ENCODE measurements at places on chromosomes 6 and 20.

- no peak for DNase-seq
Observed at GRCh38 chr6:77089776-77090175, 373.5 kb downstream of the HTR1B start.

GRCh38 chr6:45668705-45669104 lies 291.0 kb upstream of the SUPT3H start:
- DNase-seq: no peak

DNA sequence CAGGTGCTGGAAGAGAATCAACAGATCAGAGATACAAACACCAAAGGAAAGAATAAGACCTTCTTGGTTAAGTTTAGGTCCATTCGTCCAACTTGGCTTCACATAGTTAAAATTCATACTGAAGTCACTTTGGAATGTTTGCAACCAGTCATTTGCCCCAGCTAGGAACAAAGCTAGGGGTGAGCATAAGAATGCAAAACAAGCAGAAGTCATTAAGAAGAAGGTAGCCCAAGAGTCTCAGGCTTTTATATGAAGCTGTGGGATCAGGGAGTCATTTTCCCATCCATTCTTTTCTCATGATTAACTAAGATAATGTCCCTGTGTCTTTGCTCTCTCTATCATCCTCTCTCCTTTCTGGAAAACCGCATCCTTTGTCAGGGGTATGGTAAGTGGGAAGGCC lies 51.5 kb upstream of the TMEM170B start:
- no peak for DNase-seq

- DNase-seq: no peak
Observed at GRCh38 chr6:26029857-26030653, 57.2 kb upstream of the HFE start.

DNA sequence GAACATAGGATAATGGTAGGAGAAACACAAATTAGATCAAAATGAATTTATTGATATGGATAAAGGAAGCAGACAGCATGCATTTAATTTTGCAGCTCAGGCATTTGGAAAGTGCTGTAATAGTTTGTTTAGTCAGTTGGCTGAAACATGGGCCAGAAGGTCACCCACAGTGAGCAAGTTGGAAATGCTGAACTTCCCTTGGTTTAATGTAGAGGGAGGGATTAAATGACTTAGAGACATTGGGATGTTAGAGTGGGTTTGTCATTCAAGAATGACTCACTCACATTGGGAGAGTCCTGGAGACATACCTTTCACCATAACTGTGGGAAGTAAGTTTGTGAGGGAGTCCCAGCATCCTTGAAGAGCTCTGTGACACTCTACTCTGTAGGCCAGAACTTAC lies 231.5 kb upstream of the PLCB4 start:
- no peak for DNase-seq

- no peak for DNase-seq
Observed at GRCh38 chr20:12262747-12263146, 345.1 kb downstream of the BTBD3 start.

DNA sequence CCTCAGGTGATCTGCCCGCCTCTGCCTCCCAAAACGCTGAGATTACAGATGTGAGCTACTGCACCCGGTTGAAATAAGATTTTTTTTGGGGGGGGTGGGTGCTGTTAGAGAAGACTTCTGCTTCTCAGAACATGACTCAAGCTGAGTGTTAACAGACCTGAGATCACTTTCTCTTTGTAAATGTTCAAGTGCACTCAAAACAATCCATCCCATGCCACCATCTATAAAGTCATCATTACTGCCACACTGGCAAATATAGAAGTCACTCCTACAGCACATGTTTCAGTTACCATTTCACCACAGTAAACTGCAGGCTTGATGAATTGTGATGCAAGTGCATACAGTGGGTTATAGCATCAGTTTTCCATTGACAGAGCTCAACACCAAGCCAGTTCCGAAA lies 9.0 kb downstream of the VPS16 start:
- DNase-seq: no peak

DNA sequence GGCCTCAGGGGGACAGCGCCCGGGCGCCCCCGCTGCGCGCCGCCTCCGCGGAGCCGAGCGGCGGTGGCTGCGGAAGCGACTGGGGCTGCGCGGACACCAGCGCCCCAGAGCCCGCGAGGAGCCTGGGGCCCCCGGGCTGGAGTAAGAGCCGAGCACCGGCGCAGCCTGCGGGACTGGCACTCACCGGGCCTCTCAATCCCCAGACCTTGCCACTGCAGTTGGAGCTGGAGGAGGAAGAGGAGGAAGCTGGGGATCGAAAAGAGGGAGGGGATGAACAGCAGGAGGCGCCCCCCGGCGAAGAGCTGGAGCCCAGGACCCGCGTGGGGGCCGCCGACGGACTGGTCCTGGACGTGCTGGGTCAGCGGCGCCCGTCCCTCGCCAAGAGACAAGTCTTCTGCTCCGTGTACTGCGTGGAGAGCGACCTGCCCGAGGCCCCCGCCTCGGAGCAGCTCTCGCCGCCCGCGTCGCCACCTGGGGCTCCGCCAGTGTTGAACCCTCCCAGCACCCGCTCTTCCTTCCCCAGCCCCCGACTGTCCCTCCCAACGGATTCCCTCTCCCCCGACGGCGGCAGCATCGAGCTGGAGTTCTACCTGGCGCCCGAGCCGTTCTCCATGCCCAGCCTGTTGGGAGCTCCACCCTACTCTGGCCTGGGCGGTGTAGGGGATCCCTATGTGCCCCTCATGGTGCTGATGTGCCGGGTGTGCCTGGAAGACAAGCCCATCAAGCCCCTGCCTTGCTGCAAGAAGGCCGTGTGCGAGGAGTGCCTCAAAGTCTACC lies 590 bp downstream of the RNF217 start:
- no peak for DNase-seq

DNA sequence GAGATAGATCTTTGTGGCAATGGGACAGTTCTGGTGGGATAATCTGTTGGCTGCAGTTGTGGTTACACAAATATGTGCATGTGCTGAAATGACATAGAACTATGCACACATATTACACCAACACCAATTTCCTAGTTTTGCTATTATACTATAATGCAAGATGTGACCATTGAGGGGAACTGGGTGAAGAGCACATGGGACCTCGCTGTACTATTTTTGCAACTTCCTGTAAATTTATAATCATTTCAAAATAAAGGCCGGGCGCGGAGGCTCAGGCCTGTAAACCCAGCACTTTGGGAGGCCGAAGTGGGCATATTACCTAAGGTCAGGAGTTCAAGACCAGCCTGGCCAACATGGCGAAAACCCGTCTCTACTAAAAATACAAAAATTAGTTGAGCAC lies 8.7 kb downstream of the ARMC12 start:
- DNase-seq: no peak

GRCh38 chr20:36318166-36318565 lies 12.0 kb downstream of the DLGAP4 start:
- DNase-seq: no peak
